ENCODE measurements at places on chromosomes 16 and 17.

GRCh38 chr16:13959626-13960025, 39.7 kb downstream of the ERCC4 start:
- no peaks in the 10 kb centered on the region for H3K36me3 ChIP-seq
- H3K27me3 ChIP-seq, result peaks cover 4% of the 10 kb centered on the region
- DNase-seq, result no peak
- peaks cover 24% of the 10 kb centered on the region for H3K4me1 ChIP-seq
- H3K27ac ChIP-seq, result no peak overlapping the region
- H3K4me3 ChIP-seq, result no peak overlapping the region

DNA sequence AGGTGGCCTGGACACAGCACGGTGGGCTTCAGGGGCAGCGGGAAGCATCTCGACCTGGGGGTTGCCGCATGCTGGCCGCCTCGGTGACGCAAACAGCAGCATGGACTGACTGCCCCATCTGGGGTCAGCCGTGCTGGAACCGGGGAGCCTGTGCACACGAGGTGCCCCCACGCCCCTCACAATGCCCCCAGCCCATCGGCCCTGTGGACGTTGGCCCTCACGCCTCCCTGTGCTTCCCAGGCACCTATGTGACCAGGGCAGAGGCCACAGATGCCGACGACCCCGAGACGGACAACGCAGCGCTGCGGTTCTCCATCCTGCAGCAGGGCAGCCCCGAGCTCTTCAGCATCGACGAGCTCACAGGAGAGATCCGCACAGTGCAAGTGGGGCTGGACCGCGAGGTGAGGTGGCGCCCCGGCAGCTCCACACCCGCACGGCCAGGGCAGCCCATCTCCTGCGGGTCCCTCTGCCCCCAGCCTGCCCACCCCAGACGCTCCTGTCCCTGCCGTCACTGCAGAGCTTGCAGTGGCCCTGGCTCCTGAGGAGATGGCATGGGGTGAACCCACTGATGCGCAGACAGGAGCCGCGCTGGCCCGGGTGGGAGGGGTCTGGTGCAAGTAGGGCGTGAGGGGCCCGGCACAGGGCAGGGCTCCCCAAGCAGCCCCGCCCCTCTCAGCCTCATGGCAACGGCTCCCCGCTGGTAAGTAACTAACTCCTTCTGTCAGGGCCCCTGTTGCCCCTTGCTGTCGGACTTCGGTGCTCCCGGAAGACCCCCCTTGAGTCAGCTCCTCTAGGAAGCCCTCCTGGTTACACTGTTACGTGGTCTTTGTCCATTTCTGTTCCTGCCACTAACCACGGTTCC, 13.6 kb downstream of the CDH15 start:
- no peaks in the 10 kb centered on the region for H3K36me3 ChIP-seq
- H3K27ac ChIP-seq, result no peak overlapping the region
- peaks cover 2% of the 10 kb centered on the region for H3K4me1 ChIP-seq
- H3K4me3 ChIP-seq, result no peak overlapping the region

- H3K36me3 ChIP-seq, result no peaks in the 10 kb centered on the region
- H3K4me1 ChIP-seq, result peaks cover 11% of the 10 kb centered on the region
- DNase-seq, result no peak
- H3K27me3 ChIP-seq, result peaks cover 5% of the 10 kb centered on the region
- H3K4me3 ChIP-seq, result no peak overlapping the region
- H3K27ac ChIP-seq, result no peak overlapping the region
These were observed 56.9 kb upstream of the TEKT3 start for GRCh38 chr17:15398291-15398690.

DNA sequence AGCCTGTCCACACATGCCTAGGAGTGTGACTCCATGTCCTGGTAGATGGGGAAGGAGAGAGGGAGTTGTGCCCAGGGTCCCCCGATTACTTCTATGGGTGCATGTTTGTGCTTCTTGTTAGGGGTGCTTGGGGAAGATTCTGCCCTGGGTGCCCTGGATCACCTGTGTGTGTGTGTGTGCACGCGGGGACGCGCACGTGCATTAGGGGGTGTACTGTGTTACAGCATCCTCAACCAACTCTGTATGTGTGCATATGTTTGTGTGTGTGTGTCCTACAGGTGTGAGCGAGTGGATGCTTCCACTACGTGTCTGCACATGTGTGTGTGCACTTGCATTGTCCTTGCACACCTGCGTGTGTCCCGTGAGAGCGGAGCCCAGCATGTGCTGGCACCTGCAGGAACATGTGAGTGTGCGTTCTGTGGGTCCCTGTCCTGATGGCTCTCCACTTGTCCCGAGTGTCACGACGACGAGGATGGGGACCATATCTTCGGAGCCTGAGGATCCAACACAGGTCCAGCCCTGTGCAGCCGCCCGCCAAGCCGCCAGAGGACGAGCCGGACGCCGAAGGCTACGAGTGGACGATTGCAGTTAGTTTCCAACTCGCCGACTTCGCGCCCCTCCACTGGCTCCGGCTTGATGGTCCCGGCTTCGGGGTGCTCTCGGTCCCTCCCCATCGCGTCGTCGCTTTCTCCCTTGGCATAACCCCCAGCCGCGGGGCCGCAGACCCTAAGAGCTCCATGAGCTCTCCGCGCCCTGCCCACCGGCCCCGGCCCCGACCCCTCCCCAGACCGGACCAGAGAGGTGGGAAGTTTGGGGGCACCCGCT, 6.0 kb upstream of the TBC1D3B start:
- peaks cover 14% of the 10 kb centered on the region for H3K4me1 ChIP-seq
- H3K27ac ChIP-seq, result peak overlapping the region; percentile 57
- H3K36me3 ChIP-seq, result no peaks in the 10 kb centered on the region
- H3K27me3 ChIP-seq, result peaks cover 14% of the 10 kb centered on the region
- DNase-seq, result peak; percentile 64
- H3K4me3 ChIP-seq, result peak overlapping the region; percentile 86

DNA sequence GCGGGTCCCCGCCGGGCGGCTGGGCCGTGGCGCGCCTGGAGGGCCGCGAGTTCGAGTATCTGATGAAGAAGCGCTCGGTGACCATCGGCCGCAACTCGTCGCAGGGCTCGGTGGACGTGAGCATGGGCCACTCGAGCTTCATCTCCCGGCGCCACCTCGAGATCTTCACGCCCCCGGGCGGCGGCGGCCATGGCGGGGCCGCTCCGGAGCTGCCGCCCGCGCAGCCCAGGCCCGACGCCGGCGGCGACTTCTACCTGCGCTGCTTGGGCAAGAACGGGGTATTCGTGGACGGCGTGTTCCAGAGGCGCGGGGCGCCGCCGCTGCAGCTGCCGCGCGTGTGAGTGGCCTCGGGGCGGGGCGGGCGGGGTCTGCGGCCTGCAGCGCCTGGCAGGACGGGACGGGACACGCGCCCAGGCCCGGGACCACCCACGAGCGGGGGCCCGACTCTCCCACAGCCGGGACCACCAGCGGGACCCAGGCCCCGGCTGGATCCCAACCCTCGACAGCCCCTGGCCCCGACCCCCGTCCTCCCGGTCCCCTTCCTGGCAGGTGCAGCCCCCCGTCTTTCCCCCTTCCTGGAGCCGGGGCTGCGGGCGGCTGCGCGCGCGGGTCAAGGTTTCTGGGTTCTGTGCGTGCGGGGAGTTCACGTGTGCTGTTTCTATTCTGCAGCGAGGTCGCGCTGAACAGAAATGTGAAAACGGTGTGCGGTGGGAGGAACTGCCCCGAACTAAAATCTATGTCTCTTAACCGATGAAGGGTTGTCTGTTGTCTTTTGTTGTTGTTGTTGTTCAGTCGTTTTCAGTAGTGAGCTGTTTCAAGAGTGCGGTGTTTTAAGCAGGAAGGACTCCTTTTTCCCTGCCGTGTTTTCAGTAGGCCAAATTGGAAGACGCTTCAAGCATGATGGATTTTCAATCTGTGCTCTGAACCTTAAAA, 705 bp downstream of the FOXK2 start:
- peak; percentile 45 for DNase-seq
- no peaks in the 10 kb centered on the region for H3K36me3 ChIP-seq
- peak overlapping the region; percentile 85 for H3K27ac ChIP-seq
- peak overlapping the region; percentile 93 for H3K4me3 ChIP-seq

- peak overlapping the region; percentile 87 for H3K27ac ChIP-seq
- peak overlapping the region; percentile 23 for H3K4me3 ChIP-seq
- DNase-seq, result no peak
These were observed 42.8 kb downstream of the COG7 start for GRCh38 chr16:23410176-23410575.

- no peaks in the 10 kb centered on the region for H3K4me1 ChIP-seq
- H3K36me3 ChIP-seq, result peaks cover 5% of the 10 kb centered on the region
- H3K4me3 ChIP-seq, result no peak overlapping the region
- no peak overlapping the region for H3K27ac ChIP-seq
These were observed 33.5 kb downstream of the CEP95 start for GRCh38 chr17:64540118-64540776.

- no peaks in the 10 kb centered on the region for H3K27me3 ChIP-seq
- no peaks in the 10 kb centered on the region for H3K36me3 ChIP-seq
- H3K27ac ChIP-seq, result no peak overlapping the region
These were observed 1349.6 kb upstream of the CDH8 start for GRCh38 chr16:63385714-63386432.

DNA sequence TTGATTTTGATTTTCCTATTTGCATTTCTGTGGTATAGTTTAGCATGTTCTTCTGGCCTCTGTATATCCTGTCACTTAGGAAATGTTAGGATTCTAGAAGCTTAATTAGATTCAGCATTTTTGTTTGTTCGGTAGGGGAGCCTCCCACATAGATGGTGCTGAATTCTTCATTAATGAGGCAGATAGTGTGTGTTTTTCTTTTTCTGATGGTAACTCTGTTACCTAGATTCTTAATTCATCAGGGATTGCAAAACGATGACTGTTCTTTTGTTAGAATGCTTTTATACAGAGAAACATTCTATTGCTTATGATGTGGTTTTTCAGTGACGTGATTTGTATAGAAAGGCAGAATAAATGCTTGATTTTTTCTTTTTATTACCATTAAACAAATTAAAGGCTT, 19.0 kb downstream of the BANP start:
- H3K4me3 ChIP-seq, result no peak overlapping the region
- H3K4me1 ChIP-seq, result peaks cover 12% of the 10 kb centered on the region
- H3K36me3 ChIP-seq, result peaks cover 24% of the 10 kb centered on the region
- no peak overlapping the region for H3K27ac ChIP-seq

GRCh38 chr17:81683208-81683583, 401 bp downstream of the ARL16 start:
- peak; percentile 35 for DNase-seq
- H3K4me1 ChIP-seq, result peaks cover 14% of the 10 kb centered on the region
- H3K36me3 ChIP-seq, result no peaks in the 10 kb centered on the region
- H3K4me3 ChIP-seq, result peak overlapping the region; percentile 93

- H3K27ac ChIP-seq, result no peak overlapping the region
- H3K4me1 ChIP-seq, result peaks cover 15% of the 10 kb centered on the region
- H3K27me3 ChIP-seq, result no peaks in the 10 kb centered on the region
- DNase-seq, result no peak
- no peaks in the 10 kb centered on the region for H3K36me3 ChIP-seq
- peak overlapping the region; percentile 3 for H3K4me3 ChIP-seq
These were observed 110.8 kb downstream of the IRX3 start for GRCh38 chr16:54175552-54176375.

GRCh38 chr17:70086516-70086915, 11.5 kb downstream of the KCNJ16 start:
- no peak for DNase-seq
- no peak overlapping the region for H3K27ac ChIP-seq
- H3K36me3 ChIP-seq, result no peaks in the 10 kb centered on the region
- H3K4me1 ChIP-seq, result no peaks in the 10 kb centered on the region
- no peak overlapping the region for H3K4me3 ChIP-seq

GRCh38 chr16:12220766-12221165, 244.2 kb downstream of the SNX29 start:
- no peak overlapping the region for H3K4me3 ChIP-seq
- peaks cover 3% of the 10 kb centered on the region for H3K27me3 ChIP-seq
- no peak overlapping the region for H3K27ac ChIP-seq
- H3K36me3 ChIP-seq, result no peaks in the 10 kb centered on the region
- H3K4me1 ChIP-seq, result peaks cover under 1% of the 10 kb centered on the region
- DNase-seq, result no peak

DNA sequence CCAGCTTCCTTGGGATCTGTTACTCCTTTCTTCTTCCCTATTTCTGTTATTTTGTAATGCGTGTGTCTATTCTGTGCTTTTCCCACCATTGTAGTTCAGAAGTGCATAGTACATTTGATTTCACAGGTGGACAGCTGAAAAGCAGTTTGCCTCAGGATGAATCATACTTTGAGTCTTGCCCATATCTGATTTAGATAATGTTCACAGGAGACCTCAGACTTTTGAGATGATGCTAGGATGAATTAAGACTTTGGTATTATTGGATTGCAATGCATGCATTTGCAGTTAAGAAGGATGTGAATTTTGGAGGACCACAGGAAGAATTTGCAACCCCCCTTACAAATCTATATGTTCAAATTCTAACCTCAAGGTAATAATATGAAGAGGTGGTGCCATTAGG, 769.6 kb downstream of the CDH11 start:
- H3K27me3 ChIP-seq, result no peaks in the 10 kb centered on the region
- no peak for DNase-seq
- H3K4me3 ChIP-seq, result no peak overlapping the region
- no peaks in the 10 kb centered on the region for H3K36me3 ChIP-seq

- H3K4me1 ChIP-seq, result peaks cover 28% of the 10 kb centered on the region
- no peaks in the 10 kb centered on the region for H3K36me3 ChIP-seq
- H3K4me3 ChIP-seq, result no peak overlapping the region
- H3K27ac ChIP-seq, result no peak overlapping the region
- no peak for DNase-seq
These were observed 21.7 kb downstream of the FAM117A start for GRCh38 chr17:49742166-49742638.

DNA sequence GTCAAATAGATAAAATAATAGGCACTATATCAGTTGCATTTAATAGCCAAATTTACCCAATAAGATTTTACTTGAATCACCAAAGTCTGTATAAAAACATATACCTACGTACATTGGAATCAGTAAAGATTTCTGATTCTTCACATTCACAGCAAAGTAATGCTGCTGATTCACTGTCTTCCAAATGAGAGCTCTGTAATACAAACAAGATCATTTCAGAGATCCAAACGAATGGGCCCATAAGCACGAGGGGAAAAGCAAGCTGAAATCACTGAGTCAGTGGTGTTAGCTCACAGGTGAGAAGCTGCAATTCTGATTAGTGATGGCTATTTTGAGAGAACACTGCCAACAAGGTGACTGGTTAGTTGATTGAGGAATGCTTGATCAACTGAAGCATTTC, 81.3 kb downstream of the SSH2 start:
- peaks cover 19% of the 10 kb centered on the region for H3K4me1 ChIP-seq
- H3K4me3 ChIP-seq, result no peak overlapping the region
- H3K27me3 ChIP-seq, result peaks cover 3% of the 10 kb centered on the region
- no peaks in the 10 kb centered on the region for H3K36me3 ChIP-seq
- no peak overlapping the region for H3K27ac ChIP-seq
- no peak for DNase-seq

DNA sequence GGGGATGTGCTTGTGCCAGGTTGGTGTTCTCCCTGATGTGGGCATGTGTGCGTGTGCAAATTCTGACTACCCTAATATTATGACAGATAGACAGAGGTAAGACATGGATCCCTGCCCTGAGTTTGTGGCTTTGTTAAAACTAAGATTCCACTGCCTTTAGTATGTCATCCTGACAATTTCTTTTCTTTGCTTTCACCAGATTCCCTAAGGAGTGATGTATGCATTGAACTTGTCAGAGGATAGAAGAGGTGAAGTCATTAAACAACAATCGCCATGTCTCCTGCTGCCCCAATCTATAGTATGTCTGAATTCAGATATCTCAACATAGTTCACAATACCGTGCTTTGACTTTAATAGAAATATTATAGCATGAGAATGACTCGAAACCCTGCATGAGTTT, 137.1 kb upstream of the ELAC2 start:
- H3K27ac ChIP-seq, result no peak overlapping the region
- H3K4me3 ChIP-seq, result no peak overlapping the region
- H3K27me3 ChIP-seq, result no peaks in the 10 kb centered on the region
- no peaks in the 10 kb centered on the region for H3K36me3 ChIP-seq

GRCh38 chr17:77460514-77461046, 319.8 kb downstream of the SEC14L1 start:
- H3K27me3 ChIP-seq, result peaks cover 14% of the 10 kb centered on the region
- H3K4me1 ChIP-seq, result peaks cover 29% of the 10 kb centered on the region

GRCh38 chr17:27403480-27404005, 52.7 kb upstream of the KSR1 start:
- H3K36me3 ChIP-seq, result no peaks in the 10 kb centered on the region
- no peak for DNase-seq
- H3K4me3 ChIP-seq, result no peak overlapping the region
- H3K27me3 ChIP-seq, result peaks cover 2% of the 10 kb centered on the region

Data from glutamatergic neuron (in vitro differentiated cells).